ENCODE measurements at places on chromosomes 5 and 9. TPM values are rescaled to one million over a fixed set of nuclear protein-coding genes. Genes with fewer than 3 reads are reported as not detected.

FBXL7 gene
- total RNA-seq = not detected

TXN gene
- 28.7 TPM for total RNA-seq

FBP2 gene
- total RNA-seq = not detected

PTPRD gene
- total RNA-seq = not detected

AMBP gene
- total RNA-seq = not detected

GRM6 gene
- total RNA-seq = not detected

ARID3C gene
- total RNA-seq = 0.27 TPM

AFAP1L1 gene
- total RNA-seq = 0.13 TPM

CNOT8 gene
- 116 TPM for total RNA-seq

RALGPS1 gene
- 6.4 TPM for total RNA-seq

POLR3G gene
- total RNA-seq = 3.2 TPM

HRH2 gene
- total RNA-seq = 2.4 TPM

PAPPA gene
- not detected for total RNA-seq

DEPDC1B gene
- not detected for total RNA-seq

IFNK gene
- not detected for total RNA-seq

TIMD4 gene
- total RNA-seq = 26.5 TPM

TAF1L gene
- total RNA-seq = 0.08 TPM

PCDHA9 gene
- total RNA-seq = not detected

NR4A3 gene
- total RNA-seq = 0.47 TPM

GMCL2 gene
- not detected for total RNA-seq

OR1J2 gene
- not detected for total RNA-seq

SCGB3A2 gene
- not detected for total RNA-seq

TMC1 gene
- not detected for total RNA-seq

DMRT3 gene
- not detected for total RNA-seq

ANAPC2 gene
- total RNA-seq = 146 TPM

PCDHA10 gene
- total RNA-seq = not detected

SPDL1 gene
- 15.2 TPM for total RNA-seq

BTNL8 gene
- total RNA-seq = not detected

GABRA6 gene
- not detected for total RNA-seq

All from naive thymus-derived CD8-positive, alpha-beta T cell (primary cell).